ENCODE measurements at places on chromosomes 11 and 22.

DNA sequence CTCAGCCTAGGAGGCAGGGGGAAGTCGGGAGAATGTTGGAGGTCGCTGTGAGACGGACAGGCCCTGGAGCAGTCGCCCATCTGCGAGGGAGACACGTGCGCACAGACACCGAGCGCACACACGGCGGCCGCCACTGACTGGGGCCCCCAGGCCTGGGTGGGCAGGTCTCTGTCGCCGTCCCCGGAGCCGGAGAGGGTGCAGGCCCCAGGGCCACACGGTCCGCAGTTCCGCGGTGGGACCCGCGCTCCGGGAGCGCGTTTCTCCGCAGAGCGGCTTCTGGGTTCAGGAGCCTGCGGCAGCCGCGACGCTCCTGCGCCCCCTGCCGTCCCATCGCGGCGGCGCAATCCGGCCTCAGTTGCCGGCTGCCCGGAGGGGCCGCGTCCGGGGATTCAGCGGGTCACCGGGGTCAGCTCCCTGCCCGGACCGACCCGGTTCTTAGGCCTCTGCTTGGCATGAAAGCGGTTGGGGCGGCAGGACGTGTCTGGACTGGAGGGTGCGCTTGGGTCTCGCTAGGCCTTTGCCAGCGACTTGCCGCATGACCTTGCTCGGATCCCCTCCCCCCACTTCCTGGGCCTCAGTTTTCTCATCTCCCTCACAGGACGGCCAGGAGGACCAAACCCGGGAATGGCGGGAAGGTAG, 31.2 kb downstream of the PDE2A start:
- DNase-seq, result peak; percentile 98

GRCh38 chr22:37105154-37105553, 4.4 kb downstream of the TMPRSS6 start:
- DNase-seq, result no peak

- DNase-seq, result no peak
Measured at GRCh38 chr22:36461665-36462649, 19.5 kb downstream of the TXN2 start.

DNA sequence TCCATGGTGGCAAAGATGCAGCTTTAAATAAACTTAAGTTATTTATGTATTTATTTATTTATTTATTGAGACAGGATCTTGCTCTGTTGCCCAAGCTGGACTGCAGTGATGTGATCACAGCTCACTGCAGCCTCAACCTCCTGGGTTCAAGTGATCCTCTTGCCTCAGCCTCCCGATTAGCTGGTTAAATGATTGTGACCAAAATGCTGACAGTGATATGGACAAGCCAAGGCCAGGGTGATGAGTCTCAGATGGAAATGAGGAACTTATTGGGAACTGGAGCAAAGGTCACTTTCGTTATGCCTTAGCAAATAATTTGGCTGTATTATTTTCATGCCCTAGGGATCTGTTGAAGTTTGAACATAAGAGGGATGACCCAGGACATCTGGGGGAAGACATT, 9.3 kb upstream of the LRP5 start:
- DNase-seq, result no peak

DNA sequence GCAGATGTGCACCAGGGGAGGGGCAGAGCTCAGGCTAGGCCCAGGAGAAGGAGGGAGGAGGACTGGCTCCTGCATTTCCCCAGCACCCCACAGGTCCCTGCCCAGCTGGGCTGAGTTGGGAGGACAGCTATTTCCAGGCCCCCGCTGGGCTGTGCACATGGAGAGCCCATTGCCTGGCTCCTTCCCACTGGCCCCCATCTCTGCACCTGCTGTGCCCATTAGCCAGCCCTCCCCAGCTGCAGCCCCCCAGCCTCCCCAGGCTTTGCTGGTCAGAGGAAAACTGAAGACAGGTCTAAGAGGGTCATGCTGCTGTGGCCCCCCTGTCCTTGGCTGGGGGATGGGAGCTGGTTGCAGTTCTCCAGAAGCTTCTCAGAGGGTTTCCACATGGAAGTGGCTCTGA, 81.8 kb upstream of the SHANK2 start:
- DNase-seq, result no peak

DNA sequence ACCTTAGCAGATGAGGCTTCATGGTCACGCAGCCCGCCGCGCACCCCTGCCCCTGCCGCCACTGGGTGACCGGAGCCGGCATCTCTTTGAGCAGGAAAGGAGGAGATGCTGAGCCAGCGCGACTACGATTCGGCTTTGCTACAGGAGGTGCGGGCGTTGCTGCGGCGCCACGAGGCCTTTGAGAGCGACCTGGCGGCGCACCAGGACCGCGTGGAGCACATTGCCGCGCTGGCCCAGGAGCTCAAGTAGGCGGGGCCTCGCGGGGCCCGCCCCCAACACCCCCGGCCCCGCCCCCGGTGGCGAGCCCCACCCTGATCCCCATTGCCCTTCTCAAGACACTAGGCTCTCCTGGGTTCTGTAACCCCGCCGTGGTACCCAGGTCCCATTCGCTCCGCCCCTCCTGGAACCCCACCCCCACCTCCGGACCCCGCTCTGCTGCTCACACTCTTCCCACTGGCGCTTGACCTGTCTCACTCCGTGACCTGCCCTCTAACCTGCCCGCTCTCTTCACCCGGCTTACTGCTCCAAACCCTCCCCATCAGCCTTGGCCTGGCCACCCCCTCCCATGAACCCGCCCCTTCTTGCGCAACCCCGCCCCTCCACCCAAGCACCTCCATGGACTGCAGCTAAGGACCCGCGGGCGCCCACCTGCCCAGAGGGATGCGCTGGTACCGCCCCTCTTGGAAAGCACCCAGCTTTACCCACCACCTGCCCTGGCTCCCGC, 9.1 kb downstream of the CTSF start:
- DNase-seq, result no peak

DNA sequence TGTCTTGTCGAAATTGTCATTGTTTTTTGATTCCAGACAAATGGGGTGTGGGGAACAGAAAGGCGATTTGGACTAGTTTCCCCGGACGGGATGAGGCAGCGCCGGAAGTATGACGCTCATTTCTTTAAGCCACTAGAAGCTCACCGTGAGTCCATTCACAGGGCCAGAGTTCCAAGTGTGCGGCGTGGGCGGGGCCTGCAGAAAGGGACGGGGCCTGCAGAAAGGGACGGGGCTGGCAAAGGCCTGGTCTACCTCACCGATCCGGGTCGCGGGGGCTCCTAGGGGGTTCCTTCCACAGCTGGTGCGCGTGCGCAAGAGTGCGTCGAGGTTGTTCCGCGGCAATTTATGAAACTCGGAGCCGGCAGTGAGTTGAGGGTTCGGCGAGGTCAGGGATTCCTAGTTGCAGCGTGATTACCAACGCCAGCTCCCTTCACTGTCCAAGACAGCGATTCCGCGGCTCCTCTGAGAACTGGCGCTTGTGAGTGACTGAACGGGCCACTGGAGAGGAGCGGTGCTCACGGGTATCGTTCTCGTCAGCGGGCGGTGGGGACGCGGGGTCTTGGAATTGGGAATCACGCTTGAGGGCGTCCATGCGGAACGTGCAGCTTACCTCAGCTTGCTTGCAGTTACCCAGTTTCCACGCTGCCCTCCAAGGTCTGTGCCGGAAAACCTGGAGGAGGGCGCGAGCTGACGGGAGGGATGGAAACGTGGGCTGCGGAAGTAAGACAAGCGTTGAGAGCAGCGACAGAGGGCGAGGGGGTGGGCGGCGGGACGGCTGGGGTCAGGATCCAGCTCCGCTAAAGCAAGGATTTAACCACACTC, at the start of gene ZNF215:
TSS of gene ZNF215 (plus strand) at position 219 of the 822 bp plus-strand sequence. CDS start 5,847 bp downstream, outside the sequence.
- DNase-seq, result peak; percentile 17

DNA sequence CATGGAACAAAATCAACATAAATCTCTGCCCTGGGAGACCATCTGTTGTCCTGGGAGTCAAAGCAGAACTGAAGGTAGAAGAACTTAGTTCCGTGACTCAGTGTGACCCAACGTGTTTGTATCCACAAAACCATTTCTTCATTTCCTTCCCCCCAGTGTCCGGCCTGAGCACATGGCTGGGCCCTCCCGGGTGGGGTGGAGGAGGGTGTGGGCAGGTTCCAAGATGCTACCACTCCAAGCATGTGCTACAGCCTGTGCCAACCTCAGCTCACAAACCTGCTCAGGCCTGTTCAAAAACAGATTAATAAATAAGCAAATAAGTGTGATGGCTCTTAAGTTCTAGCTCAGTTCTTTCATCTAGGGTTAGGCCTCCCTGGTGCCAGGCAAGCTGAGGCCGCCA, 55.3 kb downstream of the SHANK2 start:
- DNase-seq, result no peak

GRCh38 chr11:61682093-61682732, 2.0 kb downstream of the DAGLA start:
- no peak for DNase-seq

DNA sequence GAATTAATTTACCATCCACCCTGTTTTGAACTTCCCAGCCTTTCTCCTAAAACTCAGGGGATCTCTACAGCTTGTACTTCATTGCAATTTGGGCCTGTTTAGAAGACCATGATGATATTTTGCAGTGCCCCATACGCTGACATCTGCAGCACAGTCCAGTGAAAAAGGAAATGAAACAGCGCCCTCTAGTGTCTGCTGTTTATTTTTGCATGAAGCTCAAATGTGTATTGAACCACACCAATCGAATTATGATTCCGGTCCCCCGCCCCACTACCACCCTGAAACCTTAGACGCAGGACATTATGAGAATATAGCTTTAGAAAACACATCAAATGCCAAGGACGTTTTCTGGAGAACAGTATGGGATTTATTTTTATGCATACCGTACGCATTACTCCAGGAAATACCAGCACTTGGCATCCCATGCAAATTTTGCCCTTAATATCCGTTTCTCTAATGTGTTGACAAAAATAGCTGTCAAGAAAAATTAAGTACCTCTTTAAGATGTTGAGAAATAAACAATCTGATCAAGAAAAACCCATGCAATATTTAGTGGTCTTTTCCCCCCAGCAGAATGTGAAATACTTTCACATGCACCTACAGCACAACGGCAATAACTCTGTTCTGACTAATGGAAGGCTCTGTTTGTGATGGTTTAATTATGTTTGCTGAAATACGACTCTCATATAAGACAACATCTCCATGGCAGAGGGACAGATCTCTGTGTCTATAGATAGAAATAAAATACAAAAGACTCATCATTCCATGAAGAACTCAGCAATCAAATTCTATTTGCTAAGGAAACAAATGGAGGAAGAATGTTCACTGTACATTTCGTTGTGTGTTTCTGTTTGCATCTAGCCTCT, 93.9 kb downstream of the TECTA start:
- DNase-seq, result peak; percentile 46

- DNase-seq, result no peak
Measured at GRCh38 chr11:4105916-4106315, 11.3 kb downstream of the RRM1 start.

- no peak for DNase-seq
Measured at GRCh38 chr11:116255321-116255953, 517.4 kb downstream of the BUD13 start.

- no peak for DNase-seq
Measured at GRCh38 chr11:87154246-87154645, 116.5 kb downstream of the TMEM135 start.

GRCh38 chr22:36368359-36368983, 19.3 kb downstream of the MYH9 start:
- no peak for DNase-seq

- no peak for DNase-seq
Measured at GRCh38 chr22:26134654-26135330, 34.5 kb upstream of the SEZ6L start.

- DNase-seq, result no peak
Measured at GRCh38 chr11:132604431-132604830, 927.9 kb downstream of the OPCML start.

GRCh38 chr22:20422271-20423007, 15.2 kb downstream of the SCARF2 start:
- no peak for DNase-seq

DNA sequence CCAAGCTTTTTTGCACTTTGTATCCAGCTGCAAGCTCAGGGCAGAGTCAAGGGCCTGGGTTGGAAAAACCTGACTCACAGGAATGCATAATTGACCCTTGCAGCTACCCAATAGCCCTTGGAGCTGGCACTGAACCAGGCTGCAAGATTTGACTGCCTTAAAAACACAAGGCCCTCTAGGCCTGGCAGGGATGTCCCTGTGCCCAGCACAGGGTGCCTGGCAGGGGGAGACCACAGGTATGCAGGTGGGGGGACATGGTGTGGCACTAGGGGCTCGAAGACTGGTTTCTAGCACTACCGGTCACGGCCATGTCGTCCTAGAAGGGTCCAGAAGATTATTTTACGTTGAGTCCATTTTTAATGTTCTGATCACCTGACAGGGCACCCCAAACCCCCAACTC, 30.2 kb downstream of the SBF1 start:
- DNase-seq, result no peak

GRCh38 chr11:44257338-44258189, 52.4 kb downstream of the ALX4 start:
- DNase-seq, result no peak

- no peak for DNase-seq
Measured at GRCh38 chr11:84824624-84825023, 802.5 kb downstream of the DLG2 start.

GRCh38 chr11:95108159-95108611, 18.5 kb downstream of the ENDOD1 start:
- DNase-seq, result no peak

DNA sequence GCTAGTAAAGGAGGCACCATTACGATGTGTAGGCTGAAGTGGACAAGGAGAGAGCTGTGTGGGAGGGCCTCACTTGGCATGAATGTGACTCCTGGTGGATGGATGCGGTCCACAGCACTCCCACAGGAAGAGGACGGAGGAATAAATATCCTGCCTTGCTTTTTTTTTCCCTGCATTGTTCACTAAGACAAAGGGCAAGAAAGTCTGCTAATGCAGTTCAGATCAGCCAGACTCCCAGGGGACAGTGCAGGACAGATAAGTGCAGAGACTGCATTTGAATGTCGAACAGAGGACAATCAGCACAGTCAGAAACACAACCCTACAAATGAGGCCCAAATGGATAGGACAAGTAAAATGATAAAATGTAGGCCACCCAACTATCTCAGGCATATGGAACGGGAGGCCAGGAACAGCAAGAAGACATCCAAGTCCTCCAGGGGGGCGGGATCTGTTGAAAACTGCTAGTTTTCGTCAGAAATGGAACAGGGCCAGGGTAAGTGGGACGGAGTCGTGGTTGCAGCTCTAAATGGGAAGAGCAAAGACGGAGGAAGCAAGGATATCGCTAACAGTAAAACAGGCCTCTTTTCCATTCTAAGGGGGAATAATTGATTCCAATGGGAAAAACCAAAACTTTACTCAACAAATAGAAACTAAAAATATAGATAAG, 25.2 kb upstream of the OR8B8 start:
- no peak for DNase-seq

- DNase-seq, result no peak
Measured at GRCh38 chr22:49242480-49242879, 585.2 kb downstream of the BRD1 start.

- no peak for DNase-seq
Measured at GRCh38 chr11:69444381-69445130, 36.9 kb upstream of the LINC01488 start.

DNA sequence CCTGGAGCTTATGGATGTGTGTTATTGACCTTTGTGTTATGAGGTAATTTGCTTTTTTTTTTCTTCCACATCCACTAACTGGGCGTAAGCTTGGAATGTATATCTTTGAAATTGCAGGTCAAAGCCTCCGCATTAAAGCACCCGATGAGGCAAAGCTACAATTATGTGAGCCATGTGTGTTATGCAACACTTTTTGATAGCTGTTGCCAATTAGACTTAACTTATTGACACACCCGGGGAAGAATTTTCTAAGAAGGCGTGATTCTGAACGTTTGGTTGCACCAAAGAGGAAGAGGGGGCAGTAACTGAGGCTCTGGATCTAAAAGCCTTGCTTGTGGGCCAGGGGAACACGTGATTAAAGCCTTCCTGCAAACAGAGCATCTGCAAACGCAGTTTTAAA, 610 bp upstream of the TEX12 start:
- no peak for DNase-seq

GRCh38 chr11:12242966-12243365, 132.6 kb downstream of the MICAL2 start:
- no peak for DNase-seq

Data from GM19239 (cell line).